ENCODE measurements at places on chromosomes 7 and 10.

- no peak for DNase-seq
These were observed 655 bp downstream of the SP8 start for GRCh38 chr7:20786049-20786412.

GRCh38 chr7:28435732-28436378, 23.5 kb downstream of the CREB5 start:
- no peak for DNase-seq

DNA sequence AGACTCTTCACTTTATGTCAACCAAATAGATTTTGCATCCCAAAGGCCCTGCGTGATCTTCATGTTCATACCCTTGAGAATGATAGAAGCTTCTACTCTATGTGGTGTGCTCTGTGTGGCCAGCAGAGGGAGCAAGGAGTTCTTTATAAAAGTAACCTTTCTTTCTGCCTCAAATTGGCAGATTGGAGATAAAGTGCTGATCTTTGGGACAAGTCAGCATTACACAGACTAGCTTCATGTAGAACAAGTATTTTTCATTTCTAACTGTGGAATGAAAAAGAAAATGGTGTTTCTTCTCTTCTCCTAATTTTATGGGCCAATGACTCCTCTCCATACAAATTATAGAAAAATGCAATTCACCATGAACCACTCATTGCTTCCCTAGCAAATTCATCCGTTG, 1214.1 kb downstream of the SORCS1 start:
- no peak for DNase-seq

- DNase-seq, result no peak
These were observed 59.7 kb upstream of the HABP2 start for GRCh38 chr10:113493195-113493594.

- no peak for DNase-seq
These were observed at the start of gene CXCL12 for GRCh38 chr10:44385026-44385695. CXCL12 (minus strand) TSS chr10:44385097; CDS start chr10:44385005, 92 bp downstream.

GRCh38 chr7:39221901-39222300, 244.2 kb downstream of the POU6F2 start:
- no peak for DNase-seq

DNA sequence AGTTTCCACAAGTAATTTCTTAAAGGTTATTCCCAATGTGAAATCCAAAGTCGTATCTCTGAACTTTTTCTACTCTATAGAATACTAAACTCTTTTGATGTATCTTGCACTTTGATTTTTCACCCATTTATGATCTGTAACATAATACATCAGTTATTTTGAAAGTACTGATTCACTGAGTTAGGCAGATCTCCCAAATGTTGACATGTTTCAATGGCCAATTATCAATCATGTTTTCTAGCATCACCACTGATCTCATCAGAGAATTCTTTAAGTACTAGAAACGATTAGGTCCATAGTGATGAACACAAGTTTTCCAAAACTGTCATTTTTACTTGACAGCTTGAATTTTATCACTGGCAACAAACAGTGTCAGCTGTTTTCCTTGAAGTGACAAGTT, 119.0 kb downstream of the ATE1 start:
- no peak for DNase-seq

DNA sequence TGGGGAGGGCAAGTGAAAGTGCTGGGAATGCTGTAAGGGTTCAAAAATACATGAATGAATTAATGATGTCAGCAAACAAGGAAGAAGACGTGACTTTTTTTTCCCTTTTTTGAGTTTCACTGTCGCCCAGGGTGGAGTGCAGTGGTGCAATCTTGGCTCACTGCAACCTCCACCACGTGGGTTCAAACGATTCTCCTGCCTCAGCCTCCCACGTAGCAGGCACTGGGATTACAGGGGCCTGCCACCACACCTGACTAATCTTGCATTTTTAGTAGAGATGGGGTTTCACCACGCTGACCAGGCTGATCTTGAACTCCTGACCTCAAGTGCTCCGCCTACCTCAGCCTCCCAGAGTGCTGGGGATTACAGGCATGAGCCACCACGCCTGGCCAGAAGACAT, 30.0 kb downstream of the DENND10 start:
- DNase-seq, result no peak

DNA sequence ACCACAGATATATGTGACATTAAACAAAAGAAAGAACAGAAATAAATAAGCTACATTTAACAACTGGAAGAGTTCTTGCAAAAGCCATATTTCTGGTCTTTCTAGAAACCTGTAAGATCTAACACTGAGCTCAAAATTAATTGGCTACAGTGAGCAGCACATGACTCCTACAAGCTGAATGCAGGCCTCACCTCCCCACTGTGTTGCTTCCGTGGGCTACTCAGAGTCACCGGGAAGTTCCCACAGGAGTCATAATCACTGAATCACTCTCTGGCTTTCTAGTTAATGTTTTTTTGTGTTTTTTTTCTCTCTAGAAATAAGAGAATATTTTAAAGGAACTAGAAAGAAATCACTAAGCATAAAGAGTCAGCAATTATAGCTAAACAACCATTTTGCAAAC, 10.2 kb upstream of the MRPS24 start:
- no peak for DNase-seq

GRCh38 chr7:56449762-56450161, 333.5 kb upstream of the NUPR2 start:
- no peak for DNase-seq

DNA sequence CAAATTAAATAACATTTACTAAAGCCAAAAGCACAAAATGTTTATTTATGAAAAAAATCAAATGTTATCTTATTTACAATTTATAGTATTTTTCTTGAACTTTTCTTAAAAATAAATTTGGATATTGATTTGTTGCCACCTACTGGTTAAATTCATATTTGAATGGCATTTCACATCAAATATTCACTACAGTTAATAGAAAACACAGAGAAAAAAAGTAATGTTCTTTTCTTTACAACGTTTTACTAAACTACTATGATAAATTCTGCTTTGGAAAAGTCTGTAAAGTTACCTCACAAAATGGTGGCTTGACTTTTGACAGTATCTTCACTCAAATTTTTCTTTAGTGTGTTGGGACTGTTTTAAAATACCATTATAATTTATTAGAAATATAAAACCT, 52.7 kb downstream of the SRPK2 start:
- DNase-seq, result no peak

DNA sequence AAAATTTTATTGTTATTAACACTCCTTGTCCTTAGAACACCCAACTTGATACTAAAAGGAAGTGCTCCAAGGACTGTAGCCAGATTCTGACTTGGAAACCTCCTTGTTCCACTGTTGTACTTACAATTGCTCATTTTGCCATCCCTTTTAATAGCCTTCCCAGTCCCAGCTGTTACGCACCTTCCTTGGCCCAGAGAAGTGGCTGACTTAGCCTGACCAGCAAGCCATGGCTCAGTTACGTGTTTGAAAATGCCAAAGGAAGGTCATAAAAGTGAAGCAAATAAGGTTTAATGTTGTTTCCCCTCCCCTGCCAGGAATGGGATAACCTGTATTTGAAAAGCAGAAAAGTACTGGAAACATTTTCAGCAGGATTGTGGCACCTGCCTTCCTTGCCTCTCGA, 3.7 kb upstream of the ANKRD1 start:
- no peak for DNase-seq

DNA sequence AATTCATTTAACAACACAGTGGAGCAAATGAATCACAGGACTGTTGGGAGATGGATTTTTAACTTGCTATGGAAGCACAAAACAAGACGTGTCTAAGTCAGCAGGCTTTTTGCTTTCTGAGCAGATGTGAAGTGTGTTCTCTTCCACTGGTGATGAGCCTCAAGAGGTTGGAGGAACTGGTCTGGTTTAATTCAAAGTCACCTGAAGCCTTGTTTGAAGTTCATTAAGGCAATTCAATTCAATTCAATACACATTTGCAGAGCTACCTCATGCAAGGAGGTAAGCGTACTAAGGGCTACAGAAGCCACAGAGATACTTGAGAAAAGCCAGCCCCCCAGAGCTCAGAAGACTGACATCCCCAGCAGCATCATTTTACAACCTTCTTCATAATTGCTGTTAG, 68.4 kb upstream of the PALS2 start:
- DNase-seq, result no peak

DNA sequence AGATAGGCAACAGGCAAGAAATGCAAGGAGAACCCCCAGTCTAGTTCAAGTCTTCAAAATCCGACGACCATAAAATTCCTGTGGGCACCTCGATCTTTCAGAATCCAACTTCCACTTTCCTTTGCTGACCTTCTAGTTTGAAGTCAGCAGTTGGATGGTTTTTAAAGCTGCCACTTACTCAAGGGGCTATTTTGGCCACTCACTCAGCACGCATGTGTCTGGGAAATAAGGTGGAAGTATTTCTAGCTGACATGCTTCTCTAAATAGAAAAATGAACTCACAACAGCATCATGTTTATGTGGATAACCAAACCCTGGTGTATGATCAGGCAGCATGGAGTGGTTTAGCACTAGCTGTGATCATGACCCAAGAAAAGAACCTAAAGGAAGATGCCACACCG, at the start of gene NRAP:
Gene NRAP, minus strand, starts transcription at position 134 of the 400 bp plus-strand sequence. CDS start 159 bp downstream, outside the sequence.
- no peak for DNase-seq

DNA sequence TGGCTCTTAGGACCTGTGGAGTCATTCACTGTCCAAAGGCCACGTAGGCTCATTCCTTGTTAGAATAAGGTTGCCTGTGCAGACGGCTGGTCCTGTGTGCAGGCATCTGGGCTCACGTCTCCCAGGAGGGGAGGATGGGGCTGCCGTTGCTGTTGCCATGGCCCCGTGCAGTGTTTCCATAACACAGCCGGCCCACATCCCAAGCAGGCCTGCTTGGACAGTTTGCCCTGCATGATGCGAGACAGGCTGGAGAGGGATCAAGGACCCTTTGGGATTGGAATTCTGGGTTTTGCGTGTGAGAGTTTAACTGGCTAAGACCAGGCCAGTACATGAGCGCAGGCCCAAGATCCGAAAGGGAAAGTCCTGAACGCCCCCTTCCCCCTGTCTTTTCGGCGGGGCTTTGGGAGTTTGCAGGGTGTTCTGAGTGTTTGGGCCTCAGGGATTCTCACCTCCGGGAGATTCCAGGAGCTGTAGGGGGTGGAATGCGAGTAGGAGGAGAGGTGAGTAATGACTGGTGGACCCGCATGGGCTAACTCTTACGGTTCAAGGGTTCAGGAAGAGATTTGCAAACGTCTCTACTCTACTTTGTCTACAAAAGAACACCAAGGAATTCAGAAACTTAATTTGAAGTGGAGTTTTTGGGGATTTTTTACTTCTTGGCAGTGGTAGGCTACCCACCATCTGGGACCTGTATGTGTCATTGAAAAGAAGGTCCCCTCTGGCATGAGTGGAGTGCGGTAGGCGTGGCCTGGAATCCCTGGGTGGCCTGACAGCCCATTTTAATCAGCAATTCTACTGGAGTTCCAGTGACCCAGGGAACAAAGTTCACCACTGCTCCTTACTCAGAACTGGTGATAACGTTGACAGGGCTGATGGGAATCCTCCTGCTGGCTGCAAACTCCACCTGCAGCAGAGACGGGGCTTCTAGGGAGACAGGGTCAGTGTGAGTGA, 125.4 kb downstream of the ITIH5 start:
- no peak for DNase-seq

DNA sequence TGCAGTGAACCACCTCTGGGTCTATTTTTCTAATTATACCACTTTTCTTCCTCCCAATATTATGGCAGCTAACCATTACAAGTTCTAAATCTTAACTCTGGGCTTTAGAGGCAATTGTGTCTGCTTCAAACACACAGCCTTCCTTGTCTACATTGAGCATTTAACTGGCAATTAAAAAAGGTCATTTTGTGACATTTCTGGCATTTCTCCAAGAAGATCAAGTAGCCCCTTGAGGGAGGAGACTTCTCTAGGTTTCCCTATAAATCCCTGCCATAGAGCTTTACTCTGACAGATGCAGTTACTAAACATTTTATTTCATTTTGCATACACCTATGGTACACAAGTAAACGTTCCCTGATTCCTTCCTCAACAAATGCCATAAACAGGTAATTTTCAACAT, 33.4 kb upstream of the FAM133B start:
- DNase-seq, result no peak

- DNase-seq, result no peak
These were observed 643.1 kb downstream of the PARD3 start for GRCh38 chr10:34171957-34172527.

DNA sequence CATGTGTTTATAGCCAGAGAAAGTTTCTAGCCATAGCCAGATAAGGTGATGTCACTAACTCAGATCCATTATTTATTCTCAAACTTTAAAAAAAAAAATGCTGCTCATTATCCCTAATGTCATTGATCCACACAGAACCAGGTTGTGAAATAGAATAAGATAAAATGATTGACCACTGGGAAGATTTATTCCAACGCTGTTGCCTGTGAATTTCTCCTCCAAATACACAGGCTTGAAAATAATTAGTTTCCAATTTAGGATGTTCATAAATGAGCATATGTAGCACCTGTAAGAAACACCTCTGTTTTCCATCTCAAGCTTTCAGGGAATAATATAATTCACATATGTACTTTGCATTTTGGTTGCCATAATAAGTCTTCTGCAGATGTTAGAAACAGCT, 283.1 kb upstream of the DKK1 start:
- no peak for DNase-seq

GRCh38 chr10:92834986-92835385, 13.3 kb upstream of the EXOC6 start:
- DNase-seq, result no peak

DNA sequence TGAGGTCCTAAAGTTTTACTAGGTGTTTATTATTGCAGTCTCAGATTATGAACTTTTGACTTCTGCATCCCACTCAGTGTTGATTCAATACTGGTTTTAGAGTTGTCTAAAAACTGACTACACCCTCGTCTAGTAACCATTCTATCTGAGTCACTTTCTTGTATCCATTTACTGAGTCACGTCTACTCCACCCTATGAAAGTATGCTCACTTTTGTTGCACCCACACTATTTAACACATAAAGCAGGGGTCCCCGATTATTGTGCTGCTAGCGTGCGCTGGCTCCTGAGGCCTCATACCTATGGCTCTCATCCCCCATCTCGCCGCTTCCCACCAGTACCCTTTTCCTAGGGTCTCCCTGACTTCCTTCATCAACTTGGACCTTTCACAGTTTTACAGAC, 2.0 kb downstream of the SAMD9 start:
- no peak for DNase-seq

DNA sequence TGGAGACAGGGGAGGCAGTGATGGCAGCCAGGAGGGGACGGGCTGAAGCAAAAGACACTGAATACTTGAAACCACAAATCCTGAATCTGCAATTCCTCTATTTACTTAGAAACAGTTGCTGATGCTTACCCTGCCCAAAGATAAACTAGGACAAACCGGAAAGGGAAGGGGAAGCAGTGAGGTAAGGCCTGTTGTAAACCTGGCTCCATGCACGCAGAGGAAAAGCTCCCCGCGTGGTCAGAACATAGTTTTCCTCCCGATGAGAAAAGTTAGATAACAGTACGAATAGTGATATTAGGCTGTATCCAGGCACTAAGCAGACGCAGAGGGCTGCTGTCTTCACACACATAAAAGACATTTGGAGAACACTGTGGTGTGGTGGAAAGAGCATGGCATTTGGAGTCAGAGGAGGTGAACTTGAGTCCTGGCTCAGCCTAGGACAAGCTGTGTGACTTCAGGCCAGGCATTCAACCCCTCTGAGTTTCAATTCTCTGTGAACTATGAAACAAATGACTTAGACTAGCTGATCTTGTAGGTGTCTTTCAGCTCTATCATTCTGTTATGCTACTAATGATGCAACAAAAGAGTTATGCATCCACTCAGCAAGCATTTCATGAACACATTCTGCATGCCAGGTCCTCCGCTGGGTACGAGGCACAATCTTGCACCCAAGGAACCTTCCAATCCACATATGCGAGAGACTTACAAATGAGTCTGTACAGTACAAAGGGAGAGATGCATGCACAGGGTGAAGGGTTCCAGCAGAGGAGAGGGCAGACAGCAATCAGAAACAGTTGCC, 80.9 kb downstream of the SORBS1 start:
- no peak for DNase-seq

GRCh38 chr10:30502266-30503060, 68.5 kb downstream of the MAP3K8 start:
- DNase-seq, result peak; percentile 24
